Stimulated activated CD8-positive, alpha-beta memory T cell treated with anti-CD3 and anti-CD28 coated beads, Interleukin-15, amount 100 ng/mL, for 24 hours (primary cell): ENCODE measurements at places on chromosomes 3 and 15.

GRCh38 chr3:179410331-179410730 lies 40.9 kb downstream of the GNB4 start:
- no peak for DNase-seq

DNA sequence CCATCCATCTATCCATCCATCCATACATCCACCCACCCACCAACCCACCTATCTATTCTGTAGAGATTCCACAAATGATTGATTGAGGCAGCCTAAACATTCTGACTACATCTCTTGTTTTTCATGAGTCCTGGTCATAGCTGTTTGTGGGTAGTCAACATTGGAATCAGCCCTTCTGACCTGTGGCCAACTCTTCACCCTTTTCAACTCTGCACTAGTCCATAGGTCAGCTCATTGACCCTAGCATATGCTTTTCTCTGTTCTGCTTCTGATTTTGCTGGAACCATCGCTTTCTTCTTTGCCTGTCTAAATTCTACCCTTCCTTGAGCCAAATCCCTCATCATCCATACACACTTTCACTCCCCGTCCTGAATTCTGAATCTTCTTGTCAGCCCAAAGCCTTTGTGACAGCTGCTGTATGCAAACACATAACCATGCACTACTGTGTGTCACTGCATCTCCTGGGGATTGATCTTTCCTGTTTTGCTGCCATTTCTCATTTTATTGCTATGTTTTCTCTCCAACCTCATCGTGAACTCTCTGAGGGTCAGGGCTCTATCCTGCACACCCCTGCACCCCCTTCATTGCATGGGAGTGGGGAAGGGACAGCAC lies 16.8 kb upstream of the KCTD6 start:
- DNase-seq = no peak

GRCh38 chr3:172803489-172803888 lies 53.0 kb downstream of the ECT2 start:
- no peak for DNase-seq

- DNase-seq = no peak
Measured at GRCh38 chr3:197256836-197257444, 41.5 kb downstream of the DLG1 start.

GRCh38 chr3:166274351-166275023 lies 437.3 kb upstream of the BCHE start:
- DNase-seq = no peak

DNA sequence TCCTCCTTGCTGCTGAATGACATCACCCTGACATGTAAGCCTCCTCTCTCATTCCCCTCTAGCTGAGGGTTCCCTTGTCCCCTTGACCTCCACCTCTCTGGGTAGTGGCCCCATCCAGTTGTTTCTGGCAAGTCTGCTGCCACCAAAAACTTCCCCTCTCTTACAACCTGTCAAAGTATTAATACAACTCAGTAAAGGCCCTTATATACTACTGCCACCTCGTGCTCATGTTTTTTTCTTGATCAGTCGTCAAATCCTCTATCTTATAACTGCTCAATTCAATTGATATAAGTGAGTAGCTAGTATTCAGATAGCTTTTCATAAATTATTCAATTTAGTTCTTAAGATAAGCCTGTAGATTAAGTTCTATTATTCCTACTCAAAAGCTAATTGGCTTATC lies 249.6 kb downstream of the MBNL1 start:
- no peak for DNase-seq

GRCh38 chr15:66294157-66294931 lies 976 bp downstream of the DIS3L start:
- no peak for DNase-seq

- DNase-seq = no peak
Measured at GRCh38 chr15:70761046-70761445, 2.3 kb downstream of the UACA start.

DNA sequence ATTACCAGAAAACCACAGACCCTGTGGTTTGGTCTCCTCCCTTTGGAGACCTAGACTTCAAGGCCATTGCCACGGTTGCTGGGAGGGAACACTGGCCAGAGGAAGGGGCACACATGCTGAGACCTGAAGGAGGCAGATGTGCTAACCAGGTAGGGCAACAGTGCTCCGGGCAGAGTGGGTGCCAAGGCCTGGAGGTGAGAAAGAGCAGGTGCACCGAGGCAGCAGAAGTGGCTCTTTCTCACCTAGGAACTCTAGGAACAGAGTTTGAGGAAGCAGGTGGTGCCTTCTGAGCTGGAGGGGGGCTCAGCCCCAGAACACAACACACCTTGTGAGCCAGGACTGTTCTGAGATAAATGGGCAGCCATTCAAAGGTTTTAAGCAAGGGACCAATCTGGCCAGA lies 106.1 kb downstream of the MEGF11 start:
- DNase-seq = no peak

DNA sequence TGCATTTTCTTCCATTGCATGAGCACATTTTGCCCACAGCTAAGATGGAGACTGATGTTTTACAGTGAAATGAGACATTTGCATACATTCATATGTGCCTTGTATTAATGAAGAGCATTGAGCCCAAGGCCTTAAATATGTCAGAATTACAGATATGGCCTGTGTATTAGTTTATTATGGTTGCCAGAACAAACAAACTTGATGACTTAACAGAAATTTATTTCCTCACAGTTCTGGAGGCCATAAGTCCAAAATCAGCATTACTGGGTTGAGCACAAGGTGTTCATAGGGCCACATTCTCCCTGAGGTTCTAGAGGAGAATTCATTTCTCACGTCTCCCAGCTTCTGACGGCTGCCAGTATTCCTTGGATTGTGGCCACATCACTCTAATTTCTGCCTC lies 302.6 kb upstream of the TGFBR2 start:
- no peak for DNase-seq

- no peak for DNase-seq
Measured at GRCh38 chr3:140580746-140581145, 97.1 kb upstream of the TRIM42 start.

GRCh38 chr3:23474580-23475357 lies 271.6 kb downstream of the UBE2E2 start:
- no peak for DNase-seq

DNA sequence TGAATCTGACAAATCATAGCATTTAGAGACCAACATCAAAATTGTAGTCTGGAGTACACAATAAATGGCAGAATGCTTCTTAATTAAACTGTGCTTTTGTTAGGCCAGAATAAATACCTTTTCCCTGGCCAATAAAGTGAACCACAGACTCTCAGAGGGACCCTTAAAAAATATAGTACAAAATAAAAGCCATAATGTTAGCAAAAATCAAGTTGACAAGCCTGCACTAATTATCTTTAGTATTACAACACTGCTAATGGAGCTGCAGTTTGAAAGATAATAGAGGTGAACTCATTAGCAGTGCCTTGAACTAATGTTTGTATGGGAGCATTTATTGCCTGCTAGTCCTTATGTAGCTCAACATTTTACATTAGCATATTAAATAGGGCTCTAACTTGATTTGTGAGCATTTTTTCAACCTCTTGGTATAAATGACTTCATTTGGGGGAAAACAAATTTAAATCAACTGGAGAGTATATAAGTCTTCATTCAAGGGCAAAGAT lies 801.3 kb downstream of the EPHA3 start:
- no peak for DNase-seq

GRCh38 chr15:48803877-48804276 lies 7.0 kb downstream of the CEP152 start:
- DNase-seq = no peak

DNA sequence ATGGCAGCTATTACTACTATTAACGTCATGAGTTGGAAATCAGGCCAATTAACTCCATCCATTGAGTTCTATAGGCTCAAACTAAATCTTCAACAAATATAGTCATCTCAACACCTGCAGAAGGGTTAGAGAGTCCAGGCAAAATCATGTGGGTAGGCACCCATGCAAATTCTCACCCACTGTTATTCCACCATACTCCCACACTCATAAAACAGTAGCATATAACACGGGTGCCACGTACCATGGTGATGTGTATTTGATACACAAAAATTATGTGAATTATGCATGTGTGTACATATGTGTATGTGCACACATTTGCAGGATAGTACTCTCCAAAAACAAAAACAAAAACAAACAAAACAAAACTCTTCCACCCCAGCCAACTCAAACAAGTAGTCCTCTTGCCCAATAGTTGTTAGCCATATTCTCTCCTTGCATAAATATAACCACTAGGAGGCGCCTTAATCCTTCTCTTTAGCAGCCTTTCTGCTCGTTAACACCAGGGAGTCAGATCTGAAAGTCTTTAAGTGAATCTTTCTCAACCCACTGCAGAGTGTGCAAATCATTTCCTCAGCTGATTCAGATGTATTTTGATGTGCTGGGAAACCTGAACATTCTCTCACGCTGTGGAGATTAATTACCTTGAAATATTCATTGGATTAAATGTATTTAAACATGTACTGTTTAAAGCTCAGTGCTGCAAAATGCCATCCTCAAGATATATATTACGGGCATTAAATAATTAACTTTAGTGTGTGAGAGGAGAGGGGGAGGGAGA lies 38.0 kb upstream of the COPB2 start:
- DNase-seq = no peak

DNA sequence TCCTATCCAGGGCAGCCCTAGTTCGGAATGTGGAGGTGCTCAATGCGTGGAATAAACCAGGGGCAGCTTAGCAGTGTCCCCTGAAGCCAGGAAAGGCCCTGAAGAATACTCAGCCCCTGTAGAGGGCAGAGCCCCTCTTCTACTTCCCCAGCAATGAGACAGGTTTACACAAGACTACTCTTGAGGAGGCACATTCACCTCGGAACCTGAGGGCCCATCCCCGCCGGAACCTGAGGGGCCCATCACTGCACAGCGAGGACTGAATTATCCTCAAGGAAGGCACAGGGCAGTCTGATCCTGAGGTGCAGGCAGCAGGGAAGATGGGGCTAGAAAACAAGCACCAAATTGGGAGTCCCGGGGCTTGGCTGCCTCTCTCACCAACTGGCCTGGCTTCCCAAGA lies 22.2 kb downstream of the CCDC13 start:
- DNase-seq = no peak

DNA sequence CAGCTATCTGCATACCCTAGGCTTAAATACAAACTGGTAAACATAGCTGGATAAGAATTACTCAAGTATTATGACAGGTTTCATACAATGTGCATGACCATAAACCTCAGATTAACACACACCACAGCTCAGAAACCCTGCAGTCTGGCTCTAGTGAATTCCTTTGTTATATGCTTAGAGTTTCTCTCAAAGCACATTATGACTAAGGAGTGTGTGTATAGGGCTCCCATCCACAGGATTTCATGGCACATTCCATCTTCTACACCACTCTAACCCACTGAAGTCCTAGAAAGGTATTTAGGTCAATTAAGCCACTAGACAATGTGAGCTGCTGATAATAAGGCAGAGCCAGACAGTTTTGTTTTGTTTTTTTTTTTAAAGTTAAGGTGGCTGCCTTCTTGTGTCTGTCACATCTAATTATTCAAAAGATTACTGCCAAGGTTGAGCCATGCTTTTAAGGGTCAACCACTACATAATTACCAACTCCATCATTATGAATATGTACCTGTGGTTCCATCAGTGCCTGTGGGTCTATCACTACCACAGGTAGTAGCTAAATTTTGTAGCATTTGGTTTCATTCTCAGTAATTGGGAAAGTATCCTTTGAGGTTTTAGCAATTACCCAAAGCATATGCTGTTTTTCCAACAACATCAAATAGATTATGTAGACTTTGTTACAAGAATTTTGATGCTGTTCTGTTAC lies 107.0 kb downstream of the ALCAM start:
- DNase-seq = no peak

DNA sequence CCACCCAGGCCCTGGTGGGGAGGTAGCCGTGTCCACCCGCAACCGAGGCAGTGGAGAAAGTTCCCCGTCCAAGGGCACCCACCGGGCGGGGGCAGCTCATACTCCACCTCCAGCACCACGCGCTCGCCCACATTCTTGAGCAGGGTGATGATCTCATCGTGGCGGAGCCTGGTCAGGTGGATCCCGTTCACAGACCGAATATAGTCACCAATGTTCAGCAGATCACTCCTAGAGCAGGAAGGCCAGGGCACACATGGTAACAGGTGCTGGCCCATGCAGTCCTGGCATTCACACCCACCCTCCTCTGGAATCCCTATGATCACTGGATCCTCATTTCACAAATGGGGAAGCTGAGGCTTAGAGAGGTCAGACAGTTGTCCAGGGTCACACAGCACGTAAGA lies 15.8 kb downstream of the GRIP2 start:
- DNase-seq = no peak

DNA sequence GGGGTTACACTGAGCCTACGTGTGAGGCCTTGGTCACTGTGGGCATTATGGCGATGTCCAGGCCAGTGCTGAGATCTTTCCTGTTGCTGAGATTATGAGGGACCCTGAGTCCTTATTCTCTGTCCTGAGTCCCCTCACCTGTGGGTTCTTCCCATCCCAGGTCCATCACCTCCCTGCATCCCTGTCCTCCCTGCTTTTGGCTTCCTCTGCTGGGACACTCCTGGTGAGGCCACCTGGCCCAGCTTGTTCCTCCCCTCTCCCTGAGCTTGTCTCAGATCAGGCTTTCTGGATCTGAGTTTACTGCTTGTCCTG lies 36.1 kb downstream of the AMOTL2 start:
- DNase-seq = no peak

- DNase-seq = no peak
Measured at GRCh38 chr3:58051196-58051595, 43.0 kb downstream of the FLNB start.

- no peak for DNase-seq
Measured at GRCh38 chr3:143410259-143410658, 290.7 kb downstream of the CHST2 start.

- no peak for DNase-seq
Measured at GRCh38 chr3:32109256-32109655, 2.8 kb downstream of the GPD1L start.

- no peak for DNase-seq
Measured at GRCh38 chr15:34314491-34315490, 22.8 kb downstream of the SLC12A6 start.

- no peak for DNase-seq
Measured at GRCh38 chr3:144112437-144112836, 140.8 kb downstream of the DIPK2A start.

DNA sequence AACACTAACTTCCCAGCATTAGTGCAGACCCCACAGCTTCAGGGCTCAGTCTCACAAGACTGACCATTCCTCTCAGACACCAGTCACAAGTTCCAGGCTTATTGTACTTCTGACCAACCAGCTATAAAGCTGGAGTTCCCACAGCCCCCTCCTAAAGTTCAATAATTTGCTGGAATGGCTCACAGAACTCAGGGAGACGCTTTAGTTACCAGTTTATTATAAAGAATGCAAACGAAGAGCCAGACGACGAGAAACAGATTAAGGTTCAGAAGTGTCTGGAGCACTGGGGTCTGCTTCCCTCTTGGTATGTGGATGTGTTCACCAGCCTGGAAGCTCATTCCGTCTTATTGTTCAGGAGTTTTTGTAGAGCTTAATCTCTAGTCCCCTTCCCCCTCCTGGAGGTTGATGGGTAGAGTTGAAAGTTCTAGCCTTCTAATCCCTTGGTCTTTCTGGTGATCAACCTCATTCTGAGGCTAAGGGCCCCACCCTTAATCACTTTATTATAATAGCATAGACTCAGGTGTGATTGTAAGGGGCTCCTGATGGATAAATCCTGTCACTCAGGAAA lies 4.8 kb upstream of the CSRNP1 start:
- no peak for DNase-seq

GRCh38 chr3:5255404-5256344 lies 68.2 kb downstream of the EDEM1 start:
- no peak for DNase-seq
